ENCODE measurements at places on chromosomes 5 and 9. TPM values are rescaled to one million over a fixed set of nuclear protein-coding genes. Genes with fewer than 3 reads are reported as not detected.
A peak's percentile ranks its signal among the peaks of the same experiment; 100 is the strongest.

- no peak overlapping the region for H3K27ac ChIP-seq
- H3K4me3 ChIP-seq, result no peak overlapping the region
- no peaks in the 10 kb centered on the region for H3K4me1 ChIP-seq
- DNase-seq, result no peak
- H3K36me3 ChIP-seq, result peaks cover 3% of the 10 kb centered on the region
Measured at GRCh38 chr9:113301548-113301947, 1.6 kb downstream of the RNF183 start.

DNA sequence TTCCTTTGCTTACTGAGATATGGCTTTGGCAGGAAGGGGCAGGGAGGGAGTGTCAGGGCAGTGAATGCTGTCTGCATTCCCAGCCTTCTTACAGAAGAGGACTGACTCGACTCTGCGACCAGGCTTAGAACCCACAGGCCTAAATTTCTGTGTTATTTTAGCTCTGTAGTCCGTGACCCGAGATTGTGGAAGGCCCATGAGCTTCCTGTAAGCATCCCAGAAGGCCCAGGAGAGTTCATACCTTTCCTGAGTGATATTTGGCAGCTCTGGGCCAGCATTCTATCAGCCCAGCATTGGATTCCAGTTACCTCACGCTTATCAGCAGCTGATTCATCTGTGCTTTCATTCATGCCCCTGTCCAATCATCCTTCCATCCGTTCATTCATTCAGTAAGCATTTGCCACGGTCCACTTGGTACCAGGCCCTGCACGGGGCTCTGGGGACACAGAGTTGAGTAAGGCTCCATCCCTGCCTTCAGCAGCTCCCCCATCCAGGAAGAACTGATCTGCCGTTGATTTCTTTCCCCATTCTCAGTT, 28.2 kb upstream of the RPL26L1 start:
- peaks cover 3% of the 10 kb centered on the region for H3K4me1 ChIP-seq
- DNase-seq, result no peak
- H3K4me3 ChIP-seq, result no peak overlapping the region
- H3K27ac ChIP-seq, result no peak overlapping the region

DNA sequence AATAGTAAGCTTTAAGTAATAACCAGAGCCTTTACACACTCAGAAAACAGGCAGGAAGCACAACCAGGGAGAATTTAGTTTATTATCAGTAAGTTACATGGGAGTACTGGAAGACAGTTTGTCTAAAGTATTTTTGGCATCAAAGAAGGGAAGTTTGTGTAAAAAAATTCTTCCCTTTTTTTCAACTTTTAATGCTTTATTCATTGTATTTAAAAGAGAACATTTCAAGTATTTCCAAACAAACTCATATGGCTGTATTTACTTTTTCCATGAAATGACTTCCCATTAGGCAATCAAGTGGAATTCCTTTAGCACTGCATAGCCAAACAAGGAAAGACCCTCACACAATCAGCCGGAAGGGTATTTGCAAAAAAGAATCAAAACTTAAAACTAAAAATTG, 26.7 kb downstream of the RNF145 start:
- H3K4me3 ChIP-seq, result no peak overlapping the region
- no peaks in the 10 kb centered on the region for H3K4me1 ChIP-seq

DNA sequence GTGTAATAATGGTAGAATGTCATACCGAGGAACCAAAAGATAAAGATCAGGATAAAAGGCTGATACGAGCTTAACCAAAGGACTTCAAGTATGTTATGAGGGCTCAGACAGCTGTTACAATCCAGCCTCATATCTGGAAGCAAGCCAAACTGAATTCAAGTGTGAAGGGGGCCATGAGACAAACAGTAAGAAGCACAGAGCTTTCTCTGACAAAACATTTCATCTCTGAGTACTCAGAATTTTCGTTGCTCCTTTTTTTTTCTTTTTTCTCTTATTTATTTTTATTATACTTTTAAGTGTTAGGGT, 52.9 kb upstream of the CD180 start:
- H3K27me3 ChIP-seq, result no peaks in the 10 kb centered on the region
- no peak for DNase-seq
- H3K36me3 ChIP-seq, result no peaks in the 10 kb centered on the region
- H3K27ac ChIP-seq, result no peak overlapping the region
- no peaks in the 10 kb centered on the region for H3K4me1 ChIP-seq

- peaks cover 2% of the 10 kb centered on the region for H3K36me3 ChIP-seq
- peak; percentile 27 for DNase-seq
- peak overlapping the region; percentile 65 for H3K27ac ChIP-seq
- H3K4me1 ChIP-seq, result no peaks in the 10 kb centered on the region
Measured at GRCh38 chr5:88214655-88215054, 54.0 kb downstream of the TMEM161B start.

GRCh38 chr5:67092535-67092934, 104.1 kb downstream of the CD180 start:
- peak overlapping the region; percentile 43 for H3K27ac ChIP-seq
- peaks cover 5% of the 10 kb centered on the region for H3K4me1 ChIP-seq
- H3K36me3 ChIP-seq, result no peaks in the 10 kb centered on the region
- H3K27me3 ChIP-seq, result no peaks in the 10 kb centered on the region

DNA sequence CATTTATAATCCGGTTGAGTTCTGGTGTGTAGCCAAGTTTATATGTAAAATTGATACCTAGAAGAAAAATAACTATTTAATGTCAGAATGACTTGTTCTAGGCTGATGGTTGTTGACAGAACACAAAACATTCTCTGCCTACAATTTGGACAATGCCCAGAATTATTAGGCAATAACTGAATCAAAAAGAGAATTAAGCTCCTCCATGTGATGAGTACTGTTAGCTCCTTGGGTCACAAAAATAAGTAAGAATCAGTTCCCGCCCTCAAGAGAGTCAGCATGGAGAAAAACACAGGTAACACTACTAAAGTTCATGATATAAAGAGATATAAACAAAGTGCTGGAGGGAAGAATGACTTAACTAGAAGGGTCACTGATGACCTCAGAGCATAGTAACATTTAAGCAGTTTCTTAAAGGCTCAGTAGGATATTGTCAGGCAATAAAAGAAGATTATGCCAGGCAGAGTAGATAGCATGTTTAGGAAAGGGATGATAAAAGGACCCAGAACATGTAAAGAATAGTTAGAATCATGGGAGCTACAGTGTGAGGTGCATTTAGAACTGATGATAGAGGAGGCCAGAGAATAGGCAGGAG, 200.5 kb upstream of the ACTBL2 start:
- H3K4me1 ChIP-seq, result no peaks in the 10 kb centered on the region
- no peaks in the 10 kb centered on the region for H3K27me3 ChIP-seq
- no peak for DNase-seq
- H3K36me3 ChIP-seq, result no peaks in the 10 kb centered on the region
- no peak overlapping the region for H3K4me3 ChIP-seq

DNA sequence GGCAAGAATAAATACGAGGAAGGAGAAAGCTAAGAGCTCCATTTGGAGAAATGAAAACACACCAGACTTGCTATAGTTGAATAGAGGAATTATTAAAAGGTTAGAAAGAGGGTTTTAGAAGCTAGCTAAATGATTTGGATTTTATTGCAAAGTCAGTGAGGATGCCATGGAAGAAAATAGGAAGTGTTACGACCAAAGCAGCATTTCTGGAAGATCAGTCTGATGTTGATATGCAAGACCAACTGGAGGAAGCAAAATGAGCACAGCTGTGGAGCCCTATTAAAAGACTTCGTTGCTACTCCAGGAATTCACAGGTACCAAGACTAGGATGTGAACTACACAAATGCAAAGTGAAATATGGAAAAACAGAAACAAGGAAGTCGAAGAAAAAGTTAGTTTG, 2.1 kb downstream of the DHX29 start:
- no peak overlapping the region for H3K4me3 ChIP-seq
- no peaks in the 10 kb centered on the region for H3K4me1 ChIP-seq
- DNase-seq, result no peak
- H3K27ac ChIP-seq, result no peak overlapping the region
- H3K27me3 ChIP-seq, result no peaks in the 10 kb centered on the region
- peaks cover 2% of the 10 kb centered on the region for H3K36me3 ChIP-seq

DNA sequence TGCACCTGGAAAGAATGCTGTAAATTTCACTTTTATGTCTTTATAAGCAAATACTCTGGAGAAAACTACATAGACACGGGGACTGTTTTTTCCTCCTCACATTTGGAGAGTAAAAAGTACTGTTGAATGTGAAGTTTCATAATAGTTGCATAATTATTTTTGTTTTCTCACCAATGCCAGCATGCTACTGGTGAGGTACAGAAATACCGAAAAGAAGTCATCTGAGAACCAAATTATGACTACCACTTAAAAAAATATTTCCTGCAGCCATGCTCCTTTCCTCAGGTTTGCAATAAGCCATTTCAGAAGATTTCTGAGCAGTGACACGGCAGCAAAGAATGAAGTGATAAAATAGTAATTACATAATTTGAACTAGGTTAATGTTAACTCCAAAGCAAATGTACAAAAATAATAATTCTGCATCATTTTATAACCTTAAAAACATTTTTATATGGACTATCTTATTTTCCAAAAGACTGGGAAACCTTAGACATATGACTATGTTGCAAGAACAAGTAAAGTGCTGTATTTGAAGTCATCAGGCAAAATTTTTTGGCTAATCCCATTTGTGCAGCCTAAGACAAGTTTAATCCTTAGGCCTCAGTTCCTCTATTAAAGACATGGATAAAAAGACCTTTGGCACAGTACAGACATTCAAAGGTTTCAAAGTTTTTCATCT, 144.7 kb downstream of the PCSK1 start:
- no peaks in the 10 kb centered on the region for H3K4me1 ChIP-seq
- no peak for DNase-seq
- H3K27me3 ChIP-seq, result no peaks in the 10 kb centered on the region
- no peak overlapping the region for H3K27ac ChIP-seq

The GPR150 gene
- polyA plus RNA-seq, result 0.42 TPM

The SPOCK1 gene
- polyA plus RNA-seq, result 217 TPM

The OR1J2 gene
- not detected for polyA plus RNA-seq

Measured in spinal cord (tissue), 10 donors.